Tibial artery (tissue), 4 donors: ENCODE measurements at places on chromosomes 5 and 9.

GRCh38 chr5:73233461-73234203 lies 60.6 kb downstream of the TMEM174 start:
- no peak for DNase-seq

DNA sequence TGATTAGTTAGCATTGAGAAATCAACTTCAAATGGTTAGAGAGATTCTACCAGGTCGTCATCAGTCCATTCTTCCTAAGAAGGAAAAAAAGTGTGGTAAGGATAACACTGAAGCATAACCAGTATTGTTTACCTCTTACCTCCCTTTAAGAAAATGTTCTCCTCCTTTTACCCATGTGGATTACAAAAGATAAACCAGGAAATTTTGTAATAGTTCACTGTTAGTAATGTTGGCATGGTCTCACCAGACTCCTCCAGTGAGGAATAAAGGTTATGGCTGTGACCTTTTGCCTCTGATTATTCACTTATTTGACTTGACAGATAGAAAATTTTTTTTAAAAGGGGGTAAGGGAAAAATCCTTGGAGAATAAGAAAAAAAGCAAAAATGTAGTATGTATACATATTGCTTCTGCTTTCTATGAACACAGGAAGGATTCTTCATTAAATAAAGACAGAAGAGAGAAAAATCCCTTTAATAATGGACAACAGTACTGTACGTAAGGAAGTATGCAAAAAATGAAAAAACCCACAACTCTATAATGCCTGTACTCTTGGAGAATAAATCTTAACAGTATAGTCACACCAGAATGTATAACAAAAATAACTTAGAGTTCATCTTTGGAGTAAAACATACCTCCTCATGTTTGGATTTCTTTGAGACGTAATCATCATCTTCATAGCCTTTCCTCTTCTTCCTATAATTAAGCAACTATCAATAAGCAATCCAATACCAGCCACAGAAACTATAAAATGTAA lies 18.1 kb downstream of the CCNH start:
- DNase-seq, result no peak

DNA sequence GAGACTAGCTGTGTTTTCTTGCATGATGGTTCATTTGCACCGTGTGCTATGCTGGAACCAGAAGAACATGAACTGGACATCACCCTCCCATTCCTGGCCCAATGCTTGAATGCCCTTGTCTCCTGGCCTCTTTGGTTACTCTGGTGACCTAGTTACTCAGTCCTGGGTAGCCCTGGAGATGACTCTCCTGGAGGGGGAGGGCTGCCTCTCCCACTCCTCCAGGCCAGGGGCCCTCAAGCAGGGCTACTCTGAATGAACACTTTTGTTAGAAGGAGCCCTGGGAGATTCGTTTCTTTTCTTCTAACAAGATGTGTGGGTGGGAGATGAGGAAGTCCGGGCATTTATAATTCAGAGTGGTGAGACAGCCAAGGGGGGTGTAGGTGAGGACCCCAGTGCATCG lies 12.0 kb upstream of the NKX2-5 start:
- DNase-seq, result no peak

- no peak for DNase-seq
Measured at GRCh38 chr9:98862936-98863335, 55.5 kb downstream of the GALNT12 start.

DNA sequence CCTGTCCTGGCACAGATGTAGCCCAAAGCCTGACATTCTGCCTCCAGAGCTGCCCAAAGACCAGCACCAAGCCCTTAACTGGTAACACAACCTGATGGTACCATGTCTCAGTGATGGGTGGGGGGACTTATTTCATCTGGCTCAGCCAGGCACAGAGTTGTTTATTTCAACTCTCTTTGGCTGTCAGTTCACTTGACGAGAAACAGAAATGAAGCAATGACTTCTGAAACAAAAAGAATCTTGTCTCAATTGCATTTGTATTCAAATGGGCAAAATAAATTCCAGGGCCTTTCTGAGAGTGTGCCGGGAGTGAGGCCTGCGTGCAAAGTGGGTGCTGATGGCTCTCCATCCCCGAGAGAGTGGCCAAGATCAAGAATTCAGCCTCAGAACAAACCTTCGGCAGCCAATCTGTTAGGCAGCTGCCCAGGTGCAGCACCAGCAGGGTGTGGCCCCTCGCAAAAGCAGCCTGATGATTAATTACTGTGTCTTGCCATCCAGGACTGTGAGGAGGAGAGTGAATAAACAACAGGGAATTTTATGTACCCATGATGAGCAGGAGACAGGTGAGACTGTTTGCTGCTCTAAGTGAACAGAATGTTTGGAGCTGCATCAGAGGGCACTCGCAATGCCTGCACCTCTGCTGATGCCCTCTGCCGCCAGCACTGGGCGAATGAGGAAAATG lies 238.0 kb downstream of the HSPA4 start:
- DNase-seq, result no peak

DNA sequence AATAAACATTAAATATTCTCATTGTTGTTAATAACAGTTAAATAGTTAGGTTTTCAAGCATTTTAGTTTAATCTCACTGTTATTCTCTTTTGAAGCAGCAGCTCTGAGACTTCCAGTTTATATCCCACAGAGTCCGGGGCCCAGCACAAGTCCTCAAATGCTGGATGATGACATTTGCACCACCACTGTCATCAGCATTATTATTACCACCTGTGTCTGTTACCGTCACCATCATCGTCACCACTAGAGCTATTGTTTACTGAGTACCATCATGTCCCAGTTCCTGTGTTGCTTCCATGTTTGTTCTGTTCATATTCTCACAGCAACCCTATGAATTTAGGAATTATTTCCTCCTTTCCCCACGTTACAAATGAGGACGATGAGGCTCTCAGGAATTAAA lies 169.2 kb upstream of the NR3C1 start:
- no peak for DNase-seq

DNA sequence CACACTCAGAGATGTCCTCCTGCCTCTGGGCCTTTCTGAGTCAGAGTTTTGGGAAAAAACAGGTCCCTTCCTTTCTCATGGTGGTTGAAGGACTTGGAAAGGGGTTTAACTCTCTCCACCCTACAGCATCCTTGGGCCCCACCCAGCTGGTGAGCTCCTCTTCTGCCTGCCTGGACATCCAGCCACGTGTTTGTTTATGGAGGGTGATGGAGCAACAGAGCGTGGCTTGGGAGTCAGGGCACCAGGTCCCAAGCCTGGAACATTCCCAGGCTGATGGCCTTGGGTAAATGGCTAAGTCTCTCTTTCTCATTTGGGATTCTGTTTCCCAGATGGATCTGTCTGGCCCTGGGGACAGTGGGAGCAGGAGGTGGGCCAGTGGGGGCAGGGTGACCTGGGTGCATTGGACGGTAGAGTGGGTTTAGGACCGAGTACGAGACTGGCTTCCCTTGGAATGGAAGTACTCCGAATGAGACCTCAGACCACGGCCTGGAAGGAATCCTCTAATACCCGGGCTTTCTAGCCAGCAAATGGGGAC lies 141.1 kb upstream of the IRX2 start:
- DNase-seq, result peak; percentile 23

DNA sequence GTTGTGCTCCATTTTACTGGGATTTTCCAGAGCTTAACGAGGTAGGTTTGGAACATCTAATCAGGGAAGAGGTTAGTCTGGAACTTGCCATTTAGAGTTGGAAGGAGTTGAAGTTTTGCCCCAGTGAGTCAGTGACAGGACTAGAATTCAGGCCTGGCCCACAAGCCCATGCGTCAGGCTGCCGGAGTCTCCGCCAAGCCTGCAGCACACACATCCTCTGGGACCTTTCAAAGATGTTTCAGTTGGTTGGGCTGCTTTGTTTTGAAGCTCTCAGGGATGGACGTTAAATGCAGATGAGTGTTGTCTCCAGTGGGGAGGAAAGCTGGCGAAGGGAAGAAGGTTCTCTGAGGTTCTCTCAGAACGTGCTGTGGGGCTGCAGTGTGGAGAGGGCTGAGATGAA lies 147.0 kb downstream of the PSAT1 start:
- DNase-seq, result no peak

GRCh38 chr5:175830586-175831300 lies 40.6 kb upstream of the CPLX2 start:
- DNase-seq, result no peak

- DNase-seq, result no peak
Measured at GRCh38 chr5:74608736-74609601, 31.6 kb downstream of the ENC1 start.

GRCh38 chr9:104743376-104743985 lies 4.0 kb upstream of the NIPSNAP3A start:
- DNase-seq, result no peak

DNA sequence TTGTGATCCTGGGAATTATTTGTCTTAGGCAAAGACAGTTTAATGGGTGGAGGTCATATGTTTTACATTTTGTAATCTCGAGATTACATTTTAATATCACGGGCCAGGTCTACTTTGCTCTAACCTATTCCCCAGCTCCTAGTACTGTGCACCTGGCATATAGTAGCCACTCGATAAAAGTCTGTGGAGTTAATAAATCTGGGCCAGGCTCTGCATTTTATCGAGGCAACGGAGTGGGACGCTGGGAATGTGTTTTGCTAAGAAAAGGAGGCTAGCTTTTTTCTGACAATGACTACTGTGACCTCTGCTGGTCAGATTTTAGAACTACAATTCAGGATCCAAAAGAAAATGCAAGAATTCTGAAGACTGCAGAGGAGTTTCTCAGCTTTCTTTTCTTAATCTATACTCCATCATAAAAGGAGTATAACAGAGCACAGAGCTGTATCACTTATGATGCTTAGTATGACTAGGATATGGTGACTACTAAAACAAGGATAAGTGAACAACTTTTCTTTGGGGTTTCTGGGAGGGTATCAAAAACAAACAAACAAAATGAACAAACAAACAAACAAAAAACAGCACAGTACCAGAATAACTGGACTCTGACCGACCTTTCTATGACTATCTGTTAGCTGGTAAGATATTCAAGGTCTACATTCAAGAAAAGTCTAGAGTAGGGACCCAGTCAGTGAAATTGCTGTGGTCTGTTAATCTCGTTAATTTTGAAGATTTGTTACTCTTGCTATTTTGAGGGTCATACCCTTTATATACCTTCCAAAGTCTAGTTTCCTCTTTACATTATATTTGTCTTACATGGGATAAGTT lies 46.1 kb upstream of the CER1 start:
- no peak for DNase-seq

- DNase-seq, result no peak
Measured at GRCh38 chr5:140672455-140673186, 755 bp downstream of the DND1 start.

- no peak for DNase-seq
Measured at GRCh38 chr5:137497396-137498290, 1.5 kb downstream of the SPOCK1 start.

DNA sequence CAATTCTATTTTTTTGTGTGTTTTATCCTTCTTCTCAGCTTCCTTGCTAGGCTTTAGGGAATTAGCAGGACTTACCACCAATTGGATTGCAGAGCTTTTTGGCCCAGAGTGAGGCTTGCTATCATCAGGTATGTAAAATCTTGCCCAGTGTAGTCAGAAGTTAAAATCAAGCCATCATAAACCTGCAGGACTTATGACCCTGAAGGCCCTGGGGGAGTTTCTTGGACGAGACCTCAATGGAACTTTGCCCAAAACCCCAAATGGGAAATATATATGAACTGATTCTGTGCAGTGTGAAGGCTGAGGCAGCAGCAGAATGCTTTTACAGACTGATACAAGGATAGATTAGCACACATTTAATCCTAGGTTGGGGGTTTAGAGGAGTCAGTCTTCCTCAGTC lies 287.0 kb downstream of the SH3GL2 start:
- no peak for DNase-seq
